Nucleus accumbens (tissue), 56 donors: ENCODE measurements at places on chromosomes 12 and 14.

- DNase-seq: no peak
Observed at GRCh38 chr12:80264386-80264785, 165.0 kb downstream of the OTOGL start.

GRCh38 chr12:107326237-107326636, 232.9 kb upstream of the CRY1 start:
- no peak for DNase-seq

DNA sequence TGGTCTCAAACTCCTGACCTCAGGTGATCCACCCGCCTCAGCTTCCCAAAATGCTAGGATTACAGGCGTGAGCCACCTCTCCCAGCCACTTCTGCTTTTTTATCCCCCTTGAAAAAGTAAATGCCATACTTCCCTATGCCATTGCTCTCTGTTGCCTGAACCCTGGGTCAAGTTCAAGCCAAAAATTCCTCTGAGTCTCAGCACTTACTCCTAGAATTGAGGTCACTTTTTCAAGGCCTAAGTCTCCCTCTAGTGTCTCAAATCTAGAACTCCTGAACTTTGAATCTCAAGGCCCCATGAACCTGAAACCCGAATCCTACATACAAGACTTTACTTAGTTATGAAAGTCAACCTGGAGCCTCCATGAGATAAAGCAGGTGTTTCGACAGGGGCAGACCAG, 1.4 kb upstream of the APOBEC1 start:
- no peak for DNase-seq

DNA sequence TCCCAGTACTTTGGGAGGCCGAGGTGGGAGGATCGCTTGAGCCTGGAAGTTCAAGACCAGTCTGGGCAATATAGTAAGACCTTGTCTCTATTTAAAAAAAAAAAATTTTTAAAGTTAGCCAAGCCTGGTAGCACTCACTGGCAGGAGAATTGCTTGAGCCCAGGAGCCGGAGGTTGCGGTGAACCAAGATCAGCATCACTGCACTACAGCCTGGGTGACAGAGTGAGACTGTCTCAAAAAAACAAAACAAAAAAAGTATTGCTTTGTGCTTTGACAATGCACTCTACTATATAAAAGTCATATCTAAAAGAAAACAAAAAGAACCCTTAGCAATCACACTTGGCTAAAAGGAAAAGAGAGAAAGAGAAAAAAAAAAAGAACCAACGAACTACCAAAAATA, 26.8 kb downstream of the GNPTAB start:
- no peak for DNase-seq

DNA sequence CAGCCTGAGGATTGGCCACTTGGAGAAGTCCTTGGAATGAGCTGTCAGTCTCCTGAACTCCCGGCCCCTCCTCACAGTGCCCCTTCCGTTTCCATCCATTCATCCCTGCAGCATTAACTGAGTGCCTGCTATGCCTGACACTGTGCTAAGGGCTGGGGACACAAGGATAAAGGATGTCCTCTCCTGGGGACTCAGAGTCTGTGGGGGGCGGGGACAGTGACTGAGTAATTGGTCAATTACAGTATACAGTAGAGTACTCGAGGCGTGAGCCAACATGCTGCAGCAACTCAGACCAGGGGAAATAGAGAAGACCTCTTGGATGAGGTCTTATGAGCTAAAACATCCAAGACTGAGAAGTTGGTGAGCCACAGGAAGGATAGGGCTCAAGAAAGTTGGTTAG, 43.4 kb upstream of the PWP1 start:
- DNase-seq: no peak
